SK-N-MC (cell line): ENCODE measurements at places on chromosomes 6 and 20.

- peak; percentile 59 for DNase-seq
Observed at GRCh38 chr6:27332692-27333641, 20.9 kb upstream of the POM121L2 start.

DNA sequence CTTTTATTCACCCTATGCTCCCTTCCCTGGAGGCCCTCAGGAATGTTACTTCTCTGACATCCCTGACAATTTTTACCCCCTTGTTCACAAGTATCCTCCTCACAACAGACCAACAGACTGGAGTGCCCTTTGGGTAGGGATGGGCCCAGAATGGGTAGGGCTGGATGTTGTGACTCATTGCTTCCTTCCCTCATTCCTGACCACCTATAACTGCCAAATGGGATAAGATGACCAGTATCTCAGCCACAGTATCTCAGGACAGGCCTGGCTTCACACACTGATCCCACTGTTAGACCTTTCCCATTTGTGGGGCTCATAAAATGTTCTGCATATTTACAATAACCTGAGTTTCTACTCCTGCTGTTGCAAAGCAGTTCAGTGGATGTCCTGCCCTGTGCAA, 223.0 kb upstream of the LRFN2 start:
- DNase-seq = no peak

DNA sequence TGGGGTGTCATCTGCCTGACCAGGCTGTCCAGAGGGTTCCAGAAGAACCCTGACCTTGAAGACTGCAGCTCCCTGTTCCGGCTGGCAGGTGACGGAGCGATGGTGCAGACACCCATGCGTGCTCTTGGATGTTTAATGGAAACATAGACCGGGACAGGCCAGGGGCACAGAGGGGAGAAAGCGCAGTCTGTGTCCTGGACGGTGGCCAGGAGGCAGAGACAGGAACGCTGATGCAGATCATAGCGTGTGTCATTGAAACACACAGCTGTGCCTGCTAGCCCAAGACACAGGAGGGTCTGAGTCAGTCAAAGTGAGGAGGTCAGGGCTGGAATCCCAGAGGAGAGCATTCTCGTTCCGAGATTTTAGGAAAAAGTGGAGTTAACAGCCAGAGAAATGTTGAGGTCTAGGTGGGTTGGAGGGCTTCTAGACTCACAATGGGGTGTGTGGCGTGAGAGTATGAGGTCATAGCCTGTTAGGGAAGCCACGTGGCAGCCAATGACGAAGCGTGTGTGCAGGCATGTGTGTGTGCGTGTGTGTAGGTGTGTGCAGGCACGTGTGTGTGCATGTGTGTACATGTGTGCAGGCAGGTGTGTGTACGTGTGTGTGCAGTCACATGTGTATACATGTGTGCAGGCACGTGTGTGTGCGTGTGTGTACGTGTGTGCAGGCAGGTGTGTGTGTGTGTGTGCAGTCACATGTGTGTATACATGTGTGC, 167.0 kb downstream of the ERMARD start:
- DNase-seq = no peak

DNA sequence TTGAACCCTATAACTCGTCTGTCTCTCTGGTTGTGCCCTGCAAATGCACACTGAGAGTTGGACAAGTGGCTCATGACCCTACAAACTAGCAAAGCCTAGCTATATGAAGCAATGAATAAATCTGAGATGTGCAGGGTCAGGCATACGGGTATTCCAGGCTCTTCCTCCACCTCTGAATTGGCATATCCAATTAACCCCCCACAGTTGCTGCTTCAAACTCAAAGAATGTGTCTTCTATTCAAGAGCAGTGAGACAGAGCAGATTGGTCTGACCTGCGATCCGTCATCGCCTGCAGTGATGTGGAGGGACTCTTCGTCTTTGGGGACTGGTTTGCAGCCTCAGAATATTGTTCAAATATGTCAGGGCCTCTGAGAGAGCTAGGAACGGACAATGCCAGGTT, 59.8 kb downstream of the LAMP5 start:
- DNase-seq = no peak

DNA sequence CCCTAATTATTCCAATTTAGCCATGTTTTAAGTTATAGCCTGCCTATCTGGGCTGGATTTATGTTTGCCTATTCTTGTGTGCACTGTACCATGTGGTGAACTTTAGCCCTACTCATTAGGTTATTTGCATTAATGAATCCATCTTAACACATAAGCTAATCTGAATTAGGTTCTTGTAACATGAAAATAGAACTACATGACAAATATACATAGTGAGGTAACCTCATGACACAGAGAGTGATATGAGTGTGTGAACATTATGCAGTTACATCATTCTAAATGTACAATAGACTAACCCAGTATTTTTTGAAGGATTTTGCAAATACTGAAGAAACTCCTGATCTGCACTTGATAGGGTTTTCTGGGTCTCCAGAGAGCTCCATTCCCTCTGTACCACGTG, 733.7 kb upstream of the CITED2 start:
- DNase-seq = no peak

DNA sequence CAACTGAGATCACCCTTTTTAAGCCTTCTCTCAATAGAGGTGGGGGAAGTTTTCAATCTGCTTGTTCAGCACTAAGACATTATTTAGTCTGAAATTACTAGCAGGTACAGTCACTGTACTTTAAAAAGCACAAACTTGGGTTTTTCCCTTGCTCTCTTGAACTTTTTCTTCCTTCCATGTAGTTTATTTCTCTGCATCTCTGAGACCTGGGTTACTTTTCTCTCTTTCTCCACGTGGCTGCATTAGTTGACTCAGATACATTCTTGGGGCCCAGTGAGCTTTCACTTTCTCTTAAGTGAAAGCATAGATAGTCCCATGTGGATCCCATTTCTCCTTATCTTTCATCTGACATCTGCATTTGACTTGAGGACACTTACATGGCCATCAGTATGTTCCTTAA, 433.9 kb upstream of the MAP3K7 start:
- DNase-seq = no peak

DNA sequence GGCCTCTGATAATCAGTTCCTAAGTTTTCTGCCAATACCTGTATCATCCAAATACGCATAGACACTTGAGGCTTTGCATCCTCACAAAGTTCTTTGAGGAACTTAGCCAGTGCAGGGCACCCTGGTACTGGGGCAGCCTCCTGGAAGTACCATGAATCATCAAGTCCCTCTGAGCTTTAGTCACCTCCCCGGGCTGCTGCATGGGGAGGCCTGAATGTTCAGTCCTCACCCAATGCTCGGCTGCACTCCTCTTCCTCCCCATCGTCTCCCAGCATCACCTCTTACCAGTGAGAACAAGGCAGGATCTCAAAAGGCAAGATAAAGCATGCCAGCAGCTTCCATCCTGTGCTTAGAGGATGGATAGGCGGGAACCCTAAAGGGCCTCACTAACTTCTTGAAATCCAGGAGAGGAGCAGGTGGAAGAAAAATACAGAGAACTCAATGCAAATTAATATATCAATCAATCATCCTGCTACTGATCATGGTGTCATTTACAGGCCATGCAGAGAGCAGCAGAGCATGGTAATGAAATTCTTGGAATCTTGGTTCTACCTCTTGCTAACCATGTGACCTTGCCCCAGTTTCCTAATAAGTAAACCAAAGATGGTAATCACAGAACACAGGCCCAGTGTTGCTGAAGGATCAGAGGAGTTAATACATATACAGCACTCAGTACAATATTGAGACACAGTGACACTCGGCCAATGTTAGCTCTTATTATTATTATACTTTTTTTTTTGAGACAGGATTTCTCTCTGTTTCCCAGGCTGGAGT, 4.7 kb upstream of the CCN6 start:
- no peak for DNase-seq

DNA sequence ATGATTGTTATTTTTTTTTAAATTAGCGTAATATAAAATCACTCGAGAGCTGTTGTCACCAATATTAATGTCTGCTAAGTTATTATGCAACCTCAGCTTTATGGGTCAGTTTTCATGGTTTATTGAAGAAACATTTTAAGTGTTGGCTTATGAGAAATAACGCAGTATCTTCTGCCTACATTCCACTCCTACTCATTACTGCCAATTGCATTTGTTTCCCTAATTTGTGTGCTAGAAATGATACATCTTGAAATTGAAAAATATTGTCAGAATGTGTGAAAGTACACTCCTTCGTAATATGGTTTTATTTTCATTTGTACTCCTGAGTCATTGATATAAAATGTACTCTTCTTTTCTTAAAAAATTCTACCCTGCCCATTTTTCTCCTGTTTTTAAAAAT, 333.3 kb upstream of the HSF2 start:
- no peak for DNase-seq

- DNase-seq = no peak
Observed at GRCh38 chr6:130787726-130788500, 39.3 kb upstream of the SMLR1 start.

- DNase-seq = no peak
Observed at GRCh38 chr6:167279766-167280446, 11.2 kb upstream of the UNC93A start.

- DNase-seq = no peak
Observed at GRCh38 chr6:146803601-146804000, 204.8 kb downstream of the ADGB start.

DNA sequence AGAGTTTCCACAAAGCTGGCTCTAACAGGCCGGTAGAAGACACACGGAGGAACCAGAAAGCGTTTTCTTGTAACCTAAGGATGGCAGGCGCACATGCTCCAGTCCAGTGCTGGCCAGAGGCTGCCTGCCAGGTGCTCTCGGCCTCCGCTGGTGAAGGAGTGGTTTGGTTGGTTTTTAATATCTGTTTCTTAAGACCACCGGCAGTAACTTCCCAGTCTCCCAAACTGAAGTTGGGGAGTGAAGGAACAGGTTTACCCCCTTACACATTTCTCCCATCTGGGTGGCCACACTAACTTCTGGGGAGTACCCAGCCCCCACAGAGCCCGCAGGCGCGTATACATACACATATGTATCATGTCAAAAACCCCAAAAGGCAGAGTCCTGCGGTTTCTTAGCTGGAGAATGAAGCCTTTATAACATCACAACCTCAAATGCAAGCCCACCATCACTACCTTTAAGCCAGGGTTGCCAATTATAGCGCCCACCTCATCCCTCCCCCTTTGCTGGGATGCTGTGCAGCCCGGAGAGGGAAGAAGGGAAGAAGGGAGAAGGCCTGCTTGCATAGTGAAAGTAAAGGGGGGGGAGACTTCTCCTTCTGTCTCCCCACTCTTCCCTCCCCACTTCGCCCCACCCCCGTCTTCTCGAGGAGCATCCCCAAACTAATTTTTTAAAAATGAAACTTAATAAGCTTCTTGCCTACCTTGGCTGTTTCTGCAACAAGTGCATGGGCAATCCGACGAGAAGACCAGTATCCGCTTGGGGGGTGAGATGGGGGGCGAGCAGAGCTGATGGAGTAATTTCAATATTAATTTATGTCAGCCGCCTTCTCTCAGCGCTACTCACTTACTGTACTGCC, 1.0 kb downstream of the TRERF1 start:
- no peak for DNase-seq

DNA sequence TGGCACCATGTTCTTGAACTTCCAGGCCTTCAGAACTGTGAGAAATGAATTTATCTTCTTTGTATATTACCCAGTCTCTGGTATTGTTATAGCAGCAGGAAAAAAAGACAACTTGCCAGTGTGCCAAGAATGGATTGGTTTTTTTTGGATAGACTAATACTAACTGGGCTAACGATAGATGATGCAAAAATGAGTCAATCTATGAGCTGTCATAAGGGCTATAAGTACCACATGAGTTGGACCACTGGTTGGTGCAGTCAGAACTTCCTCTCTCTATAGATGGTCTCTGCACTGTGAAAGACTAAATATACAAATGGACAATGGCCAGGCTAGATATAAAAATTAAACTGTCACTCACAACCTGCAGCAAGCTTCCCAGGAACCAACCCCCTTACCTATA, 87.6 kb upstream of the COL21A1 start:
- DNase-seq = no peak

- no peak for DNase-seq
Observed at GRCh38 chr20:19913927-19914614, 103.1 kb upstream of the NAA20 start.

DNA sequence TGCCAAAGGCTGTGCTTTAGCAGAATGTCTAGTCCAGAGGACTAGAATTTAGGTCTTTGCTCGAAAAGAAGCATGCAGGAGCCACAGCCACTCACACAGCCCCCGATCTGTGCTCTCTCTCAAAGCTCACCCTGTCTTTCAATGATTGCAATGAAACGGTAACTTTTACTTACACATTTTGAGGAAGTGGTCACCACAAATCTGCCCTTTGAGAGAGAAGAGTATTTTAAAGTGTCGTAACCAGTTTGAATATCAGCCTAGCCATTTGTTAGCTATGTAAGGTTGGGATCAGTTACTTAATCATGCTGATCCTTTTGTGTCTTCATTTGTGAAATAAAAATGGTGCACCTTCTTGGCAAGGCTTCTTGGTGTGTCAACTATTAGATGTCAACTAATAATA, 209.0 kb downstream of the TFAP2A start:
- DNase-seq = no peak

- no peak for DNase-seq
Observed at GRCh38 chr6:88116276-88116675, 49.9 kb downstream of the CNR1 start.

GRCh38 chr6:7414811-7415210, 25.2 kb downstream of the RIOK1 start:
- DNase-seq = no peak

DNA sequence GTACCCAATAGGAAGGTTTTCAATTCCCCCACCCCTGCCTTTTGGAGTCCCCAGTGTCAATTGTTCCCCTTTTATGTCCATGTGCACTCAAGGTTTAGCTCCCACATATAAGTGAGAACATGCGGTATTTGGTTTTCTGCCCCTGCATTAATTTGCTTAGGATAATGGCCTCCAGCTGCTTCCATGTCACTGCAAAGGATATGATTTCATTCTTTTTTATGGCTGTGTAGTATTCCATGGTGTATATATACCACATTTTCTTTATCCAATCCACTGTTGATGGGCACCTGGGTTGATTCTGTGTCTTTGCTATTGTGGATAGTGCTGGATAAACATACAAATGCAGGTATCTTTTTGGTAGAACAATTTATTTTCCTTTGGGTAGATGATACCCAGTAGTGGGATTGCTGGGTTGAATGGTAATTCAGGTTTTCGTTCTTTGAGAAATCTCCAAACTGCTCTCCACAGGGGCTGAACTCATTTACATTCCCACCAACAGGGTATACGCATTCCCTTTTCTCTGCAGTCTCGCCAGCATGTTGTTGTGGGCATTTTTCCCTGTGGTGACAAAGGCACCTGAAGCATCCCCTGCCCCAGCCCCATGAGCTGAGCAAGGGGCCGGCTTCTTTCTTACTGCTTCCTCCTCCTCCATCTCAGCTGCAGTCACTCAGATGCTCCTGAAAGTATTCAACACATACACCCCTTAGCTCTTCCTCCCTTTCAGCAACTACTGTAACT, 66.7 kb downstream of the ELOVL2 start:
- no peak for DNase-seq

DNA sequence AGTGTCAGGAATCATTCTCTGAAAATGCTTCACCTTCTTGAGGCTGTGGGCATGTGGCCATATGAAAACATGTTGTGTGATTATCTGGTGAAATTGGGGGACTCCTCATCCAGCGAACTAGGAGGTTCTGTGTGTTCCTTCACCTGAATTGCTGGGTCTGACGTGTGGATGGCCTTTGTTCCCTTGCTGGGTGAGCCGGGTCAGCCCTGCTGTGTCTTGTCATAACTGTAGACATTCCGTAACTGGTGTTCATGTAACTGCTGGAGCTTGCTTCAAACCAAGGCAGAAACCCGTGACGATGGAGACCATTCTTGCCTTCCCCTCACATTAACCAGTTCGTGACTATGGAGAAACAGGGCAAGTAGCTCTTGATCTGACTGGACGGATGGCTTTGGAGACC, 123.5 kb downstream of the GMPR start:
- no peak for DNase-seq

- DNase-seq = no peak
Observed at GRCh38 chr6:470901-471448, 79.4 kb downstream of the IRF4 start.

GRCh38 chr6:11445146-11445545, 92.4 kb upstream of the TMEM170B start:
- no peak for DNase-seq
